ENCODE measurements at places on chromosomes 4 and X.

GRCh38 chr4:18533262-18533775, 511.8 kb upstream of the LCORL start:
- no peak for DNase-seq

- DNase-seq = no peak
Observed at GRCh38 chr4:124484008-124484407, 228.5 kb downstream of the ANKRD50 start.

- DNase-seq = no peak
Observed at GRCh38 chr4:69894186-69894585, 34.2 kb upstream of the SULT1E1 start.

DNA sequence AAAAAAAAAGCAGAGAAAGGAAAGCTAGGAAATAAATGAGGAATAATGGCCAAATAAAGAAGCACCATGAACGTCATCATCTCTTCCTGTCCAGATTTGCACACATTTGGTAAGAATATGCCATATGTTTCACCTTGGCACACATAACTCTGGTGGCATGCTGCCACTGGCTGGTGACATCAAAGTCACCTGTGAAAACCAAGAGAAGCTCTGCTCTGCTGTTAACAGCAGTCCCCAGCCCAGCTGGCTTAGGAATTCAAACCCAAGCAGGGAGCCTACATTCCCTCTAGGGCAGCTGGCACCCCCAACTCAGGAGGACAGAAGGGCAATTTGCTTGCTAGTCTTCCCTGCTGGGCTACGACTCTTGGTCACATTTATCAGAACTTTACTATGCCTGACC, 77.6 kb downstream of the RASL11B start:
- no peak for DNase-seq

GRCh38 chr4:78671903-78672815, 104.0 kb upstream of the BMP2K start:
- DNase-seq = no peak

DNA sequence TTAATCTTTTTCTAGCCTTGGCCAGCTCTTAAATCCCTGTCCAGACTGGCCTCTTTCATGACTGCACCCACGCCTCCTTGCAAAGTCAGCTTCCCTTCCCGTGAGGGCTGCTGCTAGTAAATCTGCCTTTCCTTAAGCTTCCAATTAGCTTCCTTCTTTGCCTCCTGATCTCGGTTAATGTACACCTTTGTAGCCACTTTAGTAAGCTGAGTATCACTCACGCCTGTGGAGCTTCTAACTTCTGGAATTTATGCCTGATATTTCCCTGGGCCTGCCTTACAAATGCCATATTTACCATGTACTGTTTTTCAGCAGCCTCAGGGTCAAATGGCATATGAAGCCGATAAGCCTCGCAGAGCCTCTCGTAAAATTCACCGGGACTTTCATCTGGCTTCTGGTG, 5.1 kb upstream of the UGT8 start:
- DNase-seq = no peak

DNA sequence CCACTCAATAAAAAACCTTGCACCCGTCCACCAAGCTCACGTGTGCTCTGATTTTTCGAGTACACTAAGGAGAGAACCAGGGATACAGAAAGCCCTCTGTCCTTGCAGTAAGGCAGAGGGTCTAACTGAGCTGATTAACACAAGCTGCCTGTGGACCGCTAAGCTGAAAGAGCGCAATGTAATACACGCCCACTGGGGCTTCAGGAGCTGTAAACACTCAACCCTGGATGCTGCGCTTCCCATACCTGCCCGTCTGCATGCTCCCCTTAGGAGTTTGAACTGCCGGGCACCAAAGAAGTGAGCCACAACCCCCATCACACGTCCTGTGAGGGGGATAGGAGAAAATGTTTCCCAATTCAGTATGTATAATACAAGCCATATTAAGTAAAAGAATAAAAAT, 664.8 kb downstream of the PCDH18 start:
- DNase-seq = no peak

GRCh38 chr4:121688261-121688660, 8.5 kb downstream of the ANXA5 start:
- DNase-seq = no peak

GRCh38 chr4:146182443-146182842, 6.9 kb downstream of the LSM6 start:
- no peak for DNase-seq

DNA sequence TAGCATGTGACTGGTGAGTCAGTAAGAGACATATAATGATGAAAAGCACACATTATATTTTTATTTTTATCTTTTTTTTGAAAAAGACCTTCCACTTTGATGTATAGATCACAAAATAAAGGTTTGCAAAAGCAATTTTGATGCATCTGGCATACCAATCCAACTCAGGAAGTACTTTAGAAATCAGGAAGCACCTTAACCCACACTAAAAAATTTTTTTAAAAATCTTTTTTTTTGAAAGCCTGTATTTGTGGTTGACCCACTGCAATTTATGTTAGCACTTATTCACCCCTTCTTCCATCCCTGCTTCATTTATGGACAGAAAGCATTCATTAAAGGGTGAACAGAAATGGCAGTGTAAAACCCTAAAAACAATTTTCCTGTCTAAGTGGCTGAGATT, 16.6 kb downstream of the TMEM255A start:
- no peak for DNase-seq

DNA sequence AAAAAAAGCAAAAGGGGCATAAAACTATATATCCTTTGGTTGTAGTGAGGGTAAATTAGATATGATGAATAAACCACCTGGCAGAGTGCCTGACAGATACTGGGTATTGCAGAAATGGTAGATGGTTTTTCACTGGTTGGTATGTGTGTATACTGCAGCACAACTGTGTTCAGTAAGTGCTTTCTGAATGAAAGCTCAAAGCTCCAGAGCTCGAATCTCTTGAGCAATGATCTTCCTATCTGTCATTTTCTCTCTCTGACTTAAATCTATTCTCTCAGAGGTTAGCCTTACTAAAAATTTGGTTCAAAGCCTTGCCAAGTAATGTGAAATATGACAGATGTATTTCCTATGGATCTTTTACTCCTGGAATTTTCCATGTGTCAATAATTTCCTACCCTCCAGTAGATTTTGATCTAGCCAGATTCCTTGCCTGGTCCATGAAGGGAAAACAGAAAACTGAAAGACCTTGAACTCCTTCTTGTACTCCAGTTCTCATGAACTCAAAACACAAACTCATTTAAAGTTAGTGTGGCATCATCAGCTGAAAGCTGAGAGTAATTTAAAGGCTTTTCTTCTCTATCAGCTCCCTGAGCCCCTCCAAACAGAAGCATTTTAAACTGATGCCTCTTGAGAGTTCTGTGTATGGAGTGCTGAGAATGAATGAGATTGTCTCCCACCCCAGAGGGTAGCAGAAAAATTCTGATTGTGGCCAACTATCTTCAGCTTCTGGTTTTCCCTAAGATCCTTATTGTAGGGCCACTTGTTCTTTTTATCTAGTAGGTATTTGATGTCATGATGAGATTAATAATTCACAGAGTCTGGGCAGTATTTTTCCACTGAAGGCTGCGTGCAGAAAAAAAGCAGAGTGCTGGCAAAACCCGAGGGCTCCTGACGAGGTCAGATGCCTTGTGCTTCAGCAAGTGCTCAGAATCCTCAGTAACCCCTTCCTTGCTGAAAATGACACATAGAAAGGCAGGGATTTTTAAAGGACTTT, 363.4 kb upstream of the BOD1L1 start:
- no peak for DNase-seq

DNA sequence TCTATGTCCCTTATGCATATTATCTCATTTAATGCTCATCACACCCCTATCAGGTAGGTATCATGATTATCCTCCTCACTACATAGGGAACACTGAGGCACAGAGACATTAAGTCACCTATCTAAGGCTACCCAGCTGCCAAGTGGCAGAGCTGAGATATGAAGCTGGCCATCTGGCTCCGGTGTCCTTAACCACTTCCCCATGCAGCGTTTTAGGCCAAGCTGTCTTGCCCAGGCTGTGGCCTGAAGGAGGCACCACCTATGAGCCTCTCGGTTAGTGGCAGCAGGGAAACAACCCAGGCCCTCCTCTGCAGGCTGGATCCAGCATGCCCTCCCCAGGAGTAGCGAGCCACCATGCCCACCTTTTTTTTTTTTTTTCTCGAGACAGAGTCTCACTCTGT, 16.3 kb downstream of the PJA1 start:
- peak; percentile 12 for DNase-seq

- peak; percentile 77 for DNase-seq
Observed at GRCh38 chrX:11100281-11101035, 10.7 kb upstream of the HCCS start.

DNA sequence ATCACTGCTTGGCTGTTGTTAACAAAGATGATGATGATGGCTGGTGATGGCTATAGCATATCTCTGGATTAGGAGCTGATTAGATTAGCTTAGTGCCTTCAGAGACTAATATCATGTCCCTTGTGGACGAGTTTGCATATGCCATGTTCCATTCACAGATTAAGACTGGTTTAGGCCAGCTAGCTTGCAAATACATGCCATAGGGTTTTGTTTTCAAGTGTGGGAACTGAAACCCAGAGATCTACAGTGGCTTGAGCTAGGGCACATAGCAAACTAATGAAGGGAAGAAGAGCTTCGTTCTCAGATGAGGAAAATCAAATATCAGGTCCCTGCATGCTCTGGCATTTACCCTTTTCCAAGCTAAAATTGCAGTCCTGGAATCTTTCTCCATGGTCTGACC, 492.3 kb downstream of the MAGEE1 start:
- no peak for DNase-seq

GRCh38 chr4:1206299-1207156, 34.1 kb upstream of the SPON2 start:
- peak; percentile 8 for DNase-seq

DNA sequence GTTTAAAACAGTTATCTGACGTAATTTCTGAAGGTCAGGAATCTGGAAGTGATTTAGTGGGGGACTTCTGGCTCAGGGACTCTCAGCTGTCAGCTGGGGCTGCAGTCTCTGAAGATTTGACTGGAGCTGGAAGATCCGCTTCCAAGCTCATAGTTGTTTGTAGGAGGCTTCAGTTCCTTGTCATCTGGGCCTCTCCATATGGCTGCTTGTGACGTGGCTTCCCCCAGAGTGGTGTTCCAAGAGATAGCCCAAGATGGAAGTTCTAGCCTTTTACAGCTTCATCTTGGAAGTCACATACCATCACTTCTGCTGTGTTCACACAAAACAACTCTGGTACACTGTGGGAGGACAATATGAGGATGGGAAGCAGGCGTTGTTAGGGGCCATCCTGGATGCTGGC, 2.1 kb downstream of the MPC1L start:
- no peak for DNase-seq

- no peak for DNase-seq
Observed at GRCh38 chr4:914531-914930, 17.6 kb downstream of the GAK start.

DNA sequence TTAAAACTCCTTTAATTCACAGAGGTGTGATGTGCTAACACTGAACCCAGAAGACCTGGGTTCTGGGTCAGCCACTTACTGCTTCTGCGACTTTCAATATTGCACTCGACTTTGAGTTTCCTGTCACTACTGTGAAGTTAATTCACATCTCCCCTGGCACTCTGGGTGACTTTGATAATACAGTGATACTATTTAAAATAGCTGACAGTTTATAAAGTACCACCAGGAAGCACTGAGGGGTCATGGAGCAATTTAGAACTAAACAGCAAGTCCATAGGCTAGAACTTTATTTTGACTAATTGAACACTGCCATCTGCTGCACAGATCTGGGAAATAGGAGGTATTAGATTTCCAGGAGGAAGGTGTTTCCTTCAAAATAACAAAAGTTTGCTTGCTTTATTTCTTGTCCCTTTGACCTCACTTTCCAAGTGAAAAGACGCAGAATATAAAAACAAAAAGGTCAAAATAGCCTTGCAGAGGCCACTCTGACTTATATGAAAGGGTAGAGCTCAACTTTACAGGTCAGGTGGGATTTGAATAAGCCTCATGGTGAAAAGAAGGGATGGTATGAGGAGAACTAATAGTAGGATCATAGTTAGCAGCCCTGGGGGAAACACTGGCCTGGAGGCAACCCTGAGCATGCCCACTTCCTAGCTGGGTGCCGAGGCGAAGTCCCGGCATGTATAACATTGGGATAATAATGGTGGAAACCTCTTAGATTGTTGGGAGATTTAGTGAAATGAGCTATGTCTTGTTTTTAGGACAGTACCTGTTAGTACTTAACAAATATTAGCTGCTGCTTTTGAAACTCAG, 53.4 kb downstream of the ZNF518B start:
- peak; percentile 7 for DNase-seq

- DNase-seq = no peak
Observed at GRCh38 chrX:10931976-10932375, 179.2 kb upstream of the HCCS start.

GRCh38 chr4:171629182-171629581, 184.0 kb upstream of the GALNTL6 start:
- DNase-seq = no peak

DNA sequence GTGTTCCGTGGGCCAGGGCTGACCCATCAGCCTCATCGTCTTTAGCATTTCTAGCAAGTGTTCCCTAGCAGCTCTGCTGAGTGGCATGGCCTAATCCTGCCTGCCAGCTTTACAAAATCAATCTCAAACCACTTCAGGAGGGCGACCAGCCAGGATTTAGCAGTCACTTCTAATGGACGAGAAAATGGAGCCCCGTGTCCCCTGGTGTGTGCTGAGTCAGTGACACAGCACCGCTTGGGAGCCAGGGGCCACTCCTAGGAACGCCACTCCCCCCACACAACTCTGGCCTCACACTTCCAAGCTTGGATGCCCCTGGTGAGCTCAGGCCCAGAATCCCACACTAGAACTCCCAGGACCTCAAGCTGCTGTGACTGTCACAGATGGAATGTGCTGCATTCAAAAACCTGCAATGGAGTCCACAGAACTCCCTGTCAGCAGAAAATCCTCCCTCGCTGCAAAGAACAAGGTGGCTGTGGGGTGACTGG, 311.2 kb upstream of the GATB start:
- no peak for DNase-seq

GRCh38 chr4:153348006-153348405, 3.5 kb downstream of the MND1 start:
- DNase-seq = no peak

GRCh38 chr4:183287677-183288076, 32.4 kb downstream of the CLDN22 start:
- no peak for DNase-seq

DNA sequence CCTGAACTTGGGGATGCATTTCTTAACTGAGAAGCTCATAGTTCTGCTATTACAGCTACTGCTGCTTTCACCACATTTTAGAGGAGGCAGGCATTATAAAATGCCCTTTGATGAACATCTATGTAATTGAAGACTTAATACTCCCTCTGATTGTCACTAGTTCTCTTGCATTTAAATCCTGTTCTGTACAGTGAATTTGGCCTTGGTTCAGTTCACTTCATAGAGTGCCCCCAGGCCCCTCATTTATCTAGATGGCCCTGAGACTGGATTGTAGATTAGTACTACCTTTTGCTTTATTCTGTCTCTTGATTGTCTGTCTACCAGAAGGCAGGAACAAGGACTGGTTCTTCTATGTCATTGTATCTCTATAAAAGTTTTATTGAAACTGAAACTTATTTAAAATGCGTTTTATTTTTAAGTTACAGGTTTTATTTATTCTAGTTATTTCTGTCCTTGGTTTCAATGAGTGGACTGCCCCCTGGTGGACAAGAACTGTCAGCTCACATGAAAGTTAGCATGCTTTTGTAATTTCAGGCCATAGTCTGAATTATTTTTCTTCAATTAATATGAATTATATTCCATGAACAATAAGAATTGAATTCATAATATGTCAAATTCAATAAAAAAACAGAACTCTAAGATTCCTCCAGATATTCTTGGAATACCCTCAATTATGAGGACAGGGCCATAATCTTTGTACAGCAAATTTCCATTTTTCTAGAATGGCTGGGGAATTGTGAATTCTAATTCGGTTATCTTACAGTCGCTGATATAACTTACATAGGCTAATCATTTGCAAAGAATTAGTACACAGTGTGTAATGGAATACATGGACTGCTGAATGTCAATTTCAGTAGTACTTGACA, 47.2 kb upstream of the TMEM33 start:
- peak; percentile 45 for DNase-seq

All from HAP-1 (cell line).